ENCODE measurements at places on chromosomes 11 and 22.

DNA sequence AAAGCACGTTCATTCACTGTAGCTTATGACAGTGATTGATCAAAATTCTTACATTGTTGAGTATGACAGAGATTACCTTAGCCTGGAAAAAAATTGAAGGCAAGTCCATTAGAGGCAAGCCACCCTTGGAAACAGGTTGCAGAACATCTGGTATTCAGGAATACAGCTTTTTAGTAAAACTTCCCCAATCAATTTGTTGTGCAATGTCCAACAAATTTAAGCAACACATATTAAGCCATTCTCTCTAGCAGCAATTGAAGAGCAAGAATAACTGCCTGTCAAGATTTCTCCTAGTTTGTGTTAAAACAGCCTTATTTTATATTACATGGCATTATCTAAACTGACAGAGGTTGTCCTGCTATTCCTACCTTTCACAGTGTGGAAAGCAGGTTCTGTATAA lies 37.0 kb downstream of the BCL2L13 start:
- DNase-seq: no peak

DNA sequence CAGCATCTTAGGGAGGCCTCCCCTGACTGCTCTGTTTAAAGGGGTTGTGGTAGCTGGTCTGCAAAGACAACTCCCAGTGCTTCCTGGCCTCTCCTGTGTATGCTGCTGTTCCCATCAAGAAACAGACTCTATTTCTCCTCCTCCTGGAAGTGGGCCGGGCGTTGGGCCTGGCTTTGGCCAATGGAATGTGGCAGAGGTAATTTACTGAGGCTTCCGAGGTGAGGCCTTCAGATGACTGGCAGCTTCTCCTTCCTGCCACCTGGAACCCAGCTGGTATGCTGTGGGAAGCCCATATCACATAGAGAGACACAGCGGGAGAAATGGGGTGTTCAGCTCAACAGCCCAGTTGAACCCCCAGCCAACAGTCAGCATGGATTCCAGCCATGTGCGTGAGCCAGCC lies 25.1 kb upstream of the EIF3D start:
- no peak for DNase-seq

GRCh38 chr22:47030143-47030661 lies 267.8 kb downstream of the TBC1D22A start:
- no peak for DNase-seq

GRCh38 chr11:20661445-20661844 lies 7.9 kb upstream of the NELL1 start:
- no peak for DNase-seq

DNA sequence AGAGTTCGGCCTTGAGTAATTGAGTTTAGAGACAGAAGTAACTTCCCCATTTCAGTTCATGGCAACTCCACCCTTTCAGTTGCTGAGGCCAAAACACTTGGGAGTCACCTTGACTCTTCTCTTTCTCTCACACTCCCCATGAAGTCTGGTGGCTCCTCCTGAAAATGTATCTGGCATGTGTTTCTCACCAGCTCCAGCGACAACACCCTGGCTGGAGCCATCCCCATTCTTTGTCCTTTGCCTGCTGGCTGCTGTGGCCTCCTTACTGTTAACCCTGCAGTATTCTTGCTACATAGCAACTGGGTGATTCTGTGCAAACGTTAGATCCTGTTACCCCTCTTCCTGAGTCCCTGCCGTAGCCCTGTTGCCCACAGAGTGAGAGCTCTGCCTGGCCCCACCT lies 23.8 kb downstream of the SLC6A5 start:
- DNase-seq: no peak

- no peak for DNase-seq
These were observed 205.8 kb downstream of the ARHGAP42 start for GRCh38 chr11:100892886-100893285.

GRCh38 chr11:3927129-3927796 lies 71.8 kb downstream of the STIM1 start:
- no peak for DNase-seq

DNA sequence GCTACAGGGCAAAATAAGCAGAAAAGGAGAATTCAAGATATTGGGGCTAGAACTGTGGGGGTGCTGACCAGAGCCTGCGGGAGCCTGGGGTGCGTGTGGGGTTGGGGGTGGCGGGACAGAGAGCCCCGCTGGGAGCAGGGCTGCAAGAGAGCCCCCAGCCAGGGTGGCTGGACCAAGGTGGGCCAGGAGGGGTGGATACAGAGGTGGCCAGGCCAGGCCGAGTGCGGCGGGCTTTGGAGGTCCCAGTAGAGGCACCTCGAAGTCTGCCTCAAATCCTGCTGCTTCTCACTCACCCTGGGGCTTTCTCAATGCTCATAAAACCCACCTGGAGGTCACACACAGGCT lies 16.9 kb upstream of the MUC5B start:
- no peak for DNase-seq

- DNase-seq: peak; percentile 57
These were observed 88.5 kb upstream of the FIBIN start for GRCh38 chr11:26905368-26905767.

DNA sequence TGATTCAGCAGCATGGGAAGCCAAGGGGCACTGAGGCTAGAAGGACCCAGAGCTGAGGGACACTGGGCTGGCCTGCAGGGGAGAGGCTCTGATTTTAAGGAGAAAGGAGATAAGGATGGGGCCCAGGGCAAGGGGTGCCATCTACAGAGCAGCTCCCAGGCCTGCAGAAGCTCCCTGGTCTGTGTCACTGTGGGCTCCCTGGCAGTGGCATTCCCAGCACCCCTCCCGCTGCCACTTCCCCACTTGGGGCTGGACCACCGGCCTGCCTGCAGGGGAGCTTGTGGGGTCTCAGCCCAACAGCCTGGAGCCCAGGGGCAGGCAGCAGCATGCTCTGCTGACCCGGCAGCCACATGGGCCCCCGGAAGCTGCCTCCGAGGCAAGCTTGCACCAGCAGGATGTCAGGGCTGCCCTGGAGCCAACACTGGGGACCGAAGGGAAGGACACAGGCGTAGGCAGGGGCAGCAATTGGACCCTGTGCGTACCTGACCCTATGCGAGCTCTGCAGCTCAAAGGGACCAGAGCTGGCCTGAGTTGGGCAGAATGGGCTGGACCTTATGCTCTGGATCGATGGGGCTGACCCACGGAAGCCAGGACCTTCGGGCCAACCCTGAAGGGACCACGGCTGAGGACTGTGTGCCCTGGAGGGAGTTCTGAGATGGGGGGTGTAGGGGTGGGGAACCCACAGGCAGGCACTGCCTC lies 35.4 kb upstream of the WNT7B start:
- DNase-seq: no peak

DNA sequence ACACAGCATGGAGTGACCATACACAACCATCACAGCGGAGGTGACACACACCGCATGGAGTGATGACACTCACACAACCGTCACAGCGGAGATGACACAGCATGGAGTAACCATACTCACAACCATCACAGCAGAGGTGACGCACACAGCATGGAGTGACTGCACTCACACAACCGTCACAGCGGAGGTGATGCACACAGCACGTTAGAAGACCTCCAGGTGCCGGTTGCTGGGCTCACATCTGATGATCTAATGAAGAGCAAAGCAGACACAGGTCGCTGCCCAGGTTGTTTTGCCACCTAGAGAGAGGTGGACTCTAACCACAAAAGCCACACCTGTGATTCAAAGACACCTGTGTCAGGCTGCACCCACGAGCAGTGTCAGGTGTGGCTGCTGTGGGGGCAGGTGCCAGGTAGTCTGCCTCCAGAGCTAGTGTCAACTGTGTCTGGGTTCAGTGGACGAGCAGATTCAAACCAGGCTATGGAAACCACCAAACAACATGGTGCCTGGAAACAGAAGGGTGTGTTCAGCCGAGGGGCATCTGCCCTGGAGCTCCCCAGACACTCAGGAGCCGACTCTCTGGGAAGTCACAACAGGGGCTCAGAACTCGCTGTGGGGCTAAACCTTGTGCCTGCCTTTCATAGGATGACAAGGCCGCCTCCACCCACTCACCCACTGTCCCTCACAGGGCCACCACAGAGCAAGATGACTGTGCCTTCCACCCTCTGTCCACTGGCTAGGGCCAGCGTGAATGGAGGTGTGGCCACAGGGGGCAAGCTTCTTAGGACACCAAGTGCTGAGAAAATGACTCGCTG lies 608.2 kb downstream of the TBC1D22A start:
- no peak for DNase-seq

DNA sequence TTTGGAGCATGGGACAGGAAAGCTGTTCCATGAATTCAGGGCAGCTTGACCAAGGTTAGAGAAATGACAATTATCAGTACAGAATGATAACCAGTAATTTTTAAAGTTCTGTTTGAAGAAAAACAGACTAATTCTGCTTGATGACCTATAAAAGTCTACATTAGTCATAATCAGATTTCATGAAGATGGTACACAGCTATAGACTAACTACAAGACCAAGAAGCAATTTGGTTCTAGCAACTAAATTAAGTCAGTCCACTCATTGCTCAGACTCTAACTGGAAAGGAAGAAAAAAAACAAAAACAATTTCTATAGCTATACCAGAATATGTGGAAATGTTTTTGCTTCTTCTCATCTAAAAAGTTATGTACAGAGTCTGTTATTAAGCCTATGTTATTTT lies 24.9 kb downstream of the MRTFA start:
- DNase-seq: no peak
